ENCODE measurements at places on chromosomes 2 and 18. TPM values are rescaled to one million over a fixed set of nuclear protein-coding genes. Genes with fewer than 3 reads are reported as not detected.

SCYGR5 gene
- total RNA-seq, result not detected

DNA sequence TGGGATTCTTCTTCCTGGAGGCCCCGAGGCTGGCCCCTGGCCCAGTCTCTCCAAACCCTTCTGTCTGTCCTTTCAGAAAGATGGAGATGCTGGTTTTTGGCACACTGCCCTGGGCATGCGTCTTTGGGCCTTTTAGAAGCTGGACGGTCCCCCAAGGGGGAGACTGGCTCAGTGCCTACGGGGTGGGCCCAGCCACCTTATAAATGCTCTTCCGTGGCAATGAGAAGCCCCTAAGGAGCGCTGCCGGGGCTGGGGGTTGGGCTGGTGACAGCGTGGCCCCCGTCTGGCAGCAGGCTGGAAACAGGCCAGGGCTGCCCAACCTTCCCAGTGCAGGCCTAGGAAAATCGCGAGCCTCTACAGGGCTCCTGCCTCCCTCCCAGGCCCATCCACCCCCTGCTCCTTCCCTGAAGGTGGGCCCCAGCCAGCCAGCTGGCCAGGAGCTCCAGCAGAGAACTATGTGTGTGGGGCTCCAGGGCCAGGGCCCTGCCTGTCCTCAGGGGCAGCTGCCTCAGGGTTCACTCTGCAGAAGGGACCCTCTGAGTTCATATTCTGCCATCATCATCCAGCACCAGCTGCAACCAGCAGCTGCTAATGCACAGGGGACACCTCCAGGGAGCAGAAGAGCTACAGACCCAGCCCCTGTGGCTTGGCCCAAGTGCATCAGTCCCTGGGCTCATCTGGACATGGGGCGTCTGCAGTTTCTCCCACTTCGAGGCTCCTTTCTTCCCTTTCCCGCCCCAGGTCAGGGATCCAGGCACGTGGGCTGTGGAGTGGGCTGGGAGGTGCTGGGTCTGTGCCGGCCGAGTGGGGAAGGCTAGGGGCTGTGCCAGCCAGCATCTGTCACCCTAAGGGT, 107.6 kb upstream of the OTOS start:
- no peak for DNase-seq

SLC35F5 gene
- total RNA-seq, result 89.8 TPM

DNA sequence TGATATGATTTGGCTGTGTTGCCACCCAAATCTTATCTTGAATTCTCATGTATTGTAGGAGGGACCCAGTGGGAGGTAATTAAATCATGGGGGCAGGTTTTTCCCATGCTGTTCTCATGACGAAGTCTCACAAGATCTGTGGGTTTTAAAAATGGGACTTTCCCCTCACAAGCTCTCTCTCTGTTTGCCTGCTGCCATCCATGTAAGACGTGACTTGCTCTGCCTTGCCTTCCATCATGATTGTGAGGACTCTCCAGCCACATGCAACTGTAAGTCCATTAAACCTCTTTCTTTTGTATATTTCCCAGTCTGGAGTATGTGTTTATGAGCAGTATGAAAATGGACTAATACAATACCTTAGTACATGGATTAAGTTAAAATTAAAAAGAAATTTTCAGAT, 1094.7 kb upstream of the SLC39A10 start:
- no peak for DNase-seq

SLC40A1 gene
- 283 TPM for total RNA-seq

CROCC2 gene
- total RNA-seq, result not detected

- DNase-seq, result no peak
These were observed 138.7 kb downstream of the SPP2 start for GRCh38 chr2:234189230-234189629.

ITPRIPL1 gene
- total RNA-seq, result 2.0 TPM

- no peak for DNase-seq
These were observed 68.1 kb upstream of the FZD7 start for GRCh38 chr2:201965550-201965949.

- DNase-seq, result no peak
These were observed 72.4 kb downstream of the ZNF236 start for GRCh38 chr18:76894566-76895346.
